ENCODE measurements at places on chromosomes 13 and 19.

DNA sequence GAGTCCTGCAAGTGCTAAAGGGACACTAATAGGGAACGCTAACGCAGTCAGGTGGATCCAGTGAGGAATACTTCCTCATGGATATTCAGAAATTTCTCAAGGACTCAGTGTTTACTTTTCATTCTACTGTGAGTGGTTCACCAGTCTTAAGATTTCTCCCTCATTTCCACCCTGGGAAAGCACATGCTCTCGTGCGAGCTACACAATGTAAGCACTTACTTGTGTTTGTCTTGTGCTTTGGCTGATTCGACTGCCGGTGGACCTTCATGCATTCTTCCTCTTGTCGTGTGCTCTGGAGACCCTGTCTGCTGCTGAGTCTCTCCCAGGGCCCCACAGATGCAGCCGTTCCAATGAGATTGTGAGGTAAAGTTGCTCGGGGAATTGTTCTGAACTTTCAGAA is 180.1 kb downstream of the NUFIP1 start:
- no peak for DNase-seq

- no peak for DNase-seq
These were observed 16.9 kb upstream of the TEX29 start for GRCh38 chr13:111303559-111303958.

- no peak for DNase-seq
These were observed 73.5 kb downstream of the CAB39L start for GRCh38 chr13:49370371-49370770.

DNA sequence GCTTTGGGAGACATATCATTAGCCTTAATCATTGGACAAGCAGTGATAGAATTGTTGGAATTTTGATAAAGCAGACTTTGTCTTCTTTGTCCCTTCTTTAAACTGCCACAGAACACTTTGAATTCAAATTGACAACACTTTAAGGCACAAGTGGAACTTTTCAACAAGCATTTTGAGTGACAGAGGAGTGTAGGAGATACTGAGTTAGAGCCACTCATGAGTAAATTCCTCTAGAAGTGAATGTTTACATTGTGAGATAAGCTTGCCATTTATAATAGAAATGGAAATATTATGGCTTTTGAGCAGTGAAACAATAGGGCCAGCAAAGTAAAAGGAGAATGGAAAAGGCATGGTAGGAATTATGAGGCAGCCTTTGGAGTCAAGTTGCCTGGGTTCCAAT is 515.8 kb downstream of the SLITRK6 start:
- DNase-seq, result no peak

- no peak for DNase-seq
These were observed 2.4 kb downstream of the LIN7B start for GRCh38 chr19:49116544-49116943.

DNA sequence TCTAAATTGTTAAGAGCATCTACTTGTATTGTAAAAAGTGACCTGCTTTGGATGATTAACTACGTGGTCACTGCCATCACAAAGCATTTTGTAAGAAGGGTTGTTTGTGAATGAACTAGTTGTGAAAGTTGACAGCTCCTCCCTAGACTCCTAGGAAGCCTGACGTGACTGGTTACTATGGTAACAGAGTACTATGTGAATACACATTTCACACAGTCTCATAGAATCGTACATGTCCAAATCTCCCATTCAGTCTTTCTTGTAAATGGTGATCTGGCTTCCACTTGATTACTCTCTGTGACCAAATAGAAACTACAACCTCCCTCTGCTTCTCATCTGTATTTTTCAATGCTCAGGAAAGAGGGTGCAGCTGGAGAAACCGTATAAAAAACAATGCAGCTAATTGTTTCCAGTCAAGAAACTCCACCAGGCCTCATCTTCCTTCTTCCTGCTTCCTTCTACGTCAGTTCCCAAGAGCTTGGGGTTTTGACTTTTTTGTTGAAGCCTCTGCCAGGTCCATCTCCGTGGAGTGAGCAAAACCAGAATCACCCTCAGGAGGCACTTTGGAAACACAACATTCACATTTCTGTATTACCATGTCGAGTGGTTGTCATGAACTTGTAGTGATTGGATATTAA is 83.4 kb downstream of the GPC6 start:
- DNase-seq, result no peak

- peak; percentile 62 for DNase-seq
These were observed 8.9 kb downstream of the OCEL1 start for GRCh38 chr19:17234911-17235299.

DNA sequence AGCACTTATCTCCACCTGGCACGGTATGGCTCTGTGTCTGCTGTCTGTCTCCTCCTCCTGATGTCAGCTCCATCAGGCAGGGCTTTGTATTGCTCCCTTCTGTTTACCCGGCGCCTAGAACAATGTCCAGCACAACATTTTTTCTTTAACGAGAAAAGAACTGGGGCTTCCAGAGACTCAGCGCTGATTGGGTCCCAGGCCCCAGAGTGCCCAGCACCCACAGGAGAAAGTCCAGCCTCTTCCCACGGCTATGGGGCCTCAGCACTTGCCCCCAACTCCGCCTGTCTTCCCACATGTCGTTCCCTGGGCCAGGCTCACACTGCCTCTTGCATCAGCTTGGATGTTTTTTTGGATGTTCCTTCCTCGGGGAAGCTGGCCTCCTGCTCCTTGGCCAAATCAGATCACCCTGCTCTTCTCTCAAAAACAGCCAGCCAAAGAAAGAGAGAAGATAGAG is 6.9 kb downstream of the MYPOP start:
- no peak for DNase-seq

GRCh38 chr19:55131421-55131820 is 14.0 kb upstream of the PPP1R12C start:
- DNase-seq, result no peak

DNA sequence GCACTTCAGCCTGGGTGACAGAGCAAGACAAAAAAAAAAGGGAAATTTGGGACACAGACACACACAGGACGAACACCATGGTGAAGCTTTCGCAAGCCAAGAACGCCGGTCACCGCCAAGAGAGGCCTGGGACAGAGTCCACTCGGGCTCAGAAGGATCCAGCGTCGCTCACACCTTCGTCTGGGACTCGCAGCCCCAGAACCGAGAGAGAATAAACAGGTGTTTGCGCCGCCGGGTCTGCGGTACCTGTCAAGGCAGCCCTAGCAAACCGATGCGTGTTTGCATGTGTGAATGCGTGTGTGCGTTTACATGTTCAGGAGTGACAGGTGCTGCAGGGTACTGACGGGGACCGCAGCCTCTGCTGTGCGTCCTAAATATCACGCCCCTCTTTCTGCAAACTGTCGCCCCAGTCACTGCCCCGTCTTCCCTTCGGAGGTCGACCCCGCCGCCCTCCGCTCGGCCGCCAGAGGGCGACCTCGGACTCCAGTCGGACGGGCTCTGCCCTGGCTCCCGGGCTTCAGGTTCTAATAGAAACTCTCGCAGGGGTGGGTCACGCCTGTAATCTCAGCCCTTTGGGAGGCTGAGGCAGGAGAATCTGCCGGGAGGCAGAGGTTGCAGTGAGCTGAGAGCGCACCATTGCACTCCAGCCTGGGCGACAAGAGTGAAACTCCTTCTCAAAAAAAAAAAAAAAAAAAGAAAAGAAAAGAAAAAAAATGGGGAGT is 11.8 kb upstream of the CSNK1G2 start:
- peak; percentile 89 for DNase-seq

GRCh38 chr19:10923260-10924112 is 5.0 kb downstream of the YIPF2 start:
- no peak for DNase-seq

- no peak for DNase-seq
These were observed 118.8 kb downstream of the MIPEP start for GRCh38 chr13:23770428-23770827.

DNA sequence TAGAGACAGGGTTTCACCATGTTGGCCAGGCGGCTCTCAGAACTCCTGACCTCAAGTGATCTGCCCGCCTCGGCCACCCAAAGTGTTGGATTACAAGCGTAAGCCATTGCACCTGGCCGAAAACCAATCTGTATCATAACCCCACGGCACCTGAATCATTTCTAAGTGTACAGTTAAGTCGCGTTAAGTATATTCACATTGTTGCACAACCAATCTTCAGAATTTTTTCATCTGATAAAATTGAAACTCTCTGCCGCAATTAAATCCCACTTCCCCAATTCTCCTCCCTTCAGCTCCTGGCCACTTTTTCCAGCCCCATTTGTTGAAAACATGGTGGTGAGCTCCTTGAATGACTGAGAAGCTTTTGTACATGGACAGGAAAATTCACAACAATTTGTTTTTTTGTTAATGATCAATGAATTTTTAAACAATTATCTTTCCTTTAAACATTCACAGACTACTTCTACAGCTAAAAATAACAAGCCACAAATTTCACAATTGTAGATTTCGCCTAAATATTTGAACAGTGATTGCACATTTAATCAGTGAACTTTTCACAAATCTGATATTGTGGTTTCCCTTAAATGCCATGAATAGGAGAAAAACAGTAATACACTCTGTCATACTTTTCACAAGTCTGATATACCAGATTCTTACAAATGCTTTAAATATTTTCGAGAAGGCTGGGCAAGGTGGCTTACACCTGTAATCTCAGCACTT is 13.8 kb downstream of the FGF21 start:
- DNase-seq, result no peak

GRCh38 chr19:53130506-53130905 is 2.2 kb downstream of the ZNF415 start:
- no peak for DNase-seq

DNA sequence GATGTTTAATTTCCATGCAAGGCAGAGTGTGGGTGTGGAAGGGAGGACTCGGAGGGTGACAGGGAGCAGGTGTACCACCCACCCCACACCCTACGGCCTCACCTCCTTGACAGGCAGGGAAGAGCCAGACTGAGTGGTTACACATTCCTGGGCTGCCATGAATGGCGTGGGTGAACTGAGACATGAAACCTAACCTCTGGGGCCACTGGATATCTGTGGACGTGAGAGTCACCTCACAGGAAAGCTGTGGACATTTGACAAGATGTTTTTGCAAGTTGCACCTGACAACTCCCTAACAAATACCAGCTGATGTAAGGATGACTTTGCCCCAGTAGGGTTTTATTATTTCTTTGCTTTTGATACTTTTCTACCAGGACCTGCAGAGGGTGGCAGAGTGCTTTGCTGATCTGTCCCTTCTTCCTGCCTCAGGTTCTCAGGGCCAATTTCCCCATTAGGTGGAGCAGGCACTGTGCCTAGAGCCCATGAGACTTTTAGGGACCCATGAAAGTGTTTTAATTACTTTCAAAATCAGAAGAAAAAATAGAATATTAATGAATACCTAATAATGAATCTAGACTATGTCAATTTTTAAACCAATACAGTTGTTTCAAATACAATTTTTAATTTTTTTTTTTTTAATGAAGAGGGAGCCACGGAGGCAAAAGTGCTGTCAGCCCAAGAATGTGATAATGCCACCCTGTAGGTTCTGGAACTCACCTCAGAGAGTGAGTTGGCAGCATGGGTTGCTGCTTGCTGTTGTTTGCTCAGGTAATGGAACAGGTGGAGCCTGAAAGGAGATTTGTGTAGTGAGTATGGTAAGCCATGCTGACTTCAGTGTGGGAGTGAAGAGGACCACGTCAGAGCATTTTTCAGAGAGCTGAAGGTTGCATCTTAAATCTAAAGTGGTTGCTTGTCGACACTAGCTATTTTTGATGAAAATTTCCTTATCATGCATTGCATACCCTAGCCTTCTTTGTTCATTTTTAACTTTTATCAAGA is 58.0 kb upstream of the CYSLTR2 start:
- DNase-seq, result peak; percentile 14

GRCh38 chr13:110233951-110234280 is 73.0 kb downstream of the COL4A1 start:
- DNase-seq, result no peak

DNA sequence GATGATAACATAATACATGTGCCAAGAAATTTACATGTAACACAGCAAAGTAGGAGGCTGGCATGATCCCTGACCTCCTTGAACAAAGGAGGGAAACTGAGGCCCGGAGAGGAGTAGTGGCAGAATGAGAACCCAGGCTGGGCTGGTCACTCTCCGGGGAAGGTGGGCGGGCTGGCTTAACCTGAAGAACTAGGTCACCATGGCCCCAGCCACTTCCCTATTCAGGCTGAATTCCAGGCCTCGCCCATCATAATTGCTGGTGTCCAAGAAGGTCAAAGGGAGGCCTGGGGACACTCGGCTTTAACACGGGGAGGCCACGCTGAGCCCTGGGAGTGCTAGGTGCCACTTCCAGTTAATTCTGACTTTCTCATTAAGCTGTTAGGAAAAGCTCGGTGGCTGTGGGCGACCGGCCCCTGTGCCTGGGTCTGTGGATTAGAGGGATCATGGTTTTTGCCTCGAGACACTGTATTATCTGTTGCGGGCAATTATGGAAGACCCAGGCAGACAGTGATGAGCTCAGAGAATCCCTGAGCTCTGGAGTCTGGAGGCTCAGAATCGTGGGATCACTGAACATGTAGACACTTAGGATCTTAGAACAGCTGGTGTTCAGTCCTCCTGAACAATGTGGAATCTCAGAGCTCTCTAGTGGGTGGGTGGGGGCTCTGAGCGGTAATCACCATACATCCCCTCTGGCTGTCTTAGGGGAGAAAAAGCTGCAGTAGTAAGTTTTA is 5.0 kb upstream of the TINCR start:
- no peak for DNase-seq

DNA sequence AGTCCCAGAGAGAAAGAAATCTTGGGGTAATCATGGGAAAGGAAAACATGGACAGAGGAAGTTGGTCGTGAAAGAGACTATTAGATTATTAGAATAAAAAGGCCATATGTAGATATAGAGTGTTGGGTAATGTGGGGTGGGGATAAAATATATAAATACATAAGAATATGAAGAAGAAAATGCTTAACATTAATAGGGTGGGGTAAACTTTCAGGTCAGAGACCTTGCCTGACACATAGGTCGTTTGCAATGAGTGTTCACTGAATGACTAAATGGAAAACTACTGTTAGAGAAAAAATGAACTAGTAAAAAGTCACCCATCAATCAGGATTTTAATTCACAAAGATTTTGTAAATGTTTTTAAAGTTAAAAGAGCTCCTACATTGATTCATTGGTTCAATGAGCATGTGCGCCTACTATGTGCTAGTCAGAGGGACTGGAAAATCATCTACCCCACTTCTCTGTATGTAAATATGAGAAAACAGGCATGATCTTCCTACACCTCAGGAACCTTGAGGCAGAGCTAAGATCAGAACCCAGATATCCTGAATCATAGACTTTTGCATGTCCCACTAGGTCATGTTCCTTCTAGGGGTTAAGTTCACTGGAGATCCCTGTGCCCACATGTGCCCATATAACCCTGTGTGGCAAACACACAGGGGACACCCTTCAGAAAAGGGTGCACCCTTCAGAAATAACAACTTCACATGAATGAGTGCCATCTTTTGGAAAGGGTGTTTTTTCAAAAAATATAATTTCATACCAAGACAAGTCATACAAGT is 24.6 kb upstream of the KLF12 start:
- DNase-seq, result no peak

DNA sequence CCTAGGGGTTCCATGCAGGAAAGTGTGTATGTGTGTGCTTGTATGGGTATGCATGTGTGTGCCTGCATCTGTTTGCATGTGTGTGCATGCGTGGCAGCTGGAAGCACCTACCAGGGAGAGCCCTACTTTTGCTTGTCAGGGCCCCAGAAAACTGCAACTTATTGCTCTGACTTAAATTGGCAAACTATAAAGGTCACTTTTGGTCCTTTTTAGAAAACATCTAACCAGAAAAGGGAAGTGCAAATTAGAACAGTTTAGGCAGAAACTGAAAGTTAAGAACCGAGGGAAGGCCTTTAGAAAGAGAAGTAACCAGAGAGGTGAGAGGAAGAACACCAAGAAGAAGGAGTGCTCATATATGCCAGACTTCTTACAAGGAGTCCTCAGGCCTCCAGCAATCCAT is 32.5 kb downstream of the DLEU7 start:
- peak; percentile 23 for DNase-seq

All from germinal center (tissue), 1 donor.